Heart left ventricle (tissue), 16 donors: ENCODE measurements at places on chromosomes 11 and 22. TPM values are rescaled to one million over a fixed set of nuclear protein-coding genes. Genes with fewer than 3 reads are reported as not detected.

DNA sequence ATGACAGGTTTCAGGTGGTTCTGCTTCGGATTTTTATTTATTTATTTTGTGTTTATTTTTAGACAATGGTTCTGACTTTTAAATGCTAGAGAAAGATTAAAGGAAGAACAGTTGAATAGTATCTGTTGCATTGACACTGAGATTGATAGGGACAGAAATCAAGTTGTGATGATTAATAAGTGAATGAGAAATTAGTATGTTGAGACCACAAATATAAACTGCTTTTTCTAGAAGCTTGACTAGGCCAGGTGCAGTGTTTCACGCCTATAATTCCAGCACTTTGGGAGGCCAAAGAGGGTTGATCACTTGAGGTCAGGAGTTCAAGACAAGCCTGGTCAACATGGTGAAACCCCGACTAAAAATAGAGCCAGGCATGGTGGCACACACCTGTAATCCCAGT lies 65.1 kb upstream of the TNRC6B start:
- no peak overlapping the region for H3K4me3 ChIP-seq
- peaks cover 56% of the 10 kb centered on the region for H3K4me1 ChIP-seq
- no peak for DNase-seq
- H3K36me3 ChIP-seq: no peaks in the 10 kb centered on the region
- no peaks in the 10 kb centered on the region for H3K27me3 ChIP-seq

- H3K27me3 ChIP-seq: peaks cover 12% of the 10 kb centered on the region
- no peaks in the 10 kb centered on the region for H3K36me3 ChIP-seq
- H3K4me3 ChIP-seq: no peak within 1 kb of the TSS
- H3K4me1 ChIP-seq: peaks cover 3% of the 10 kb centered on the region
Observed at GRCh38 chr11:113387605-113388211, at the start of gene ANKK1. TSS of gene ANKK1 (plus strand) at chr11:113387779. CDS start at chr11:113387885, 106 bp downstream.

DNA sequence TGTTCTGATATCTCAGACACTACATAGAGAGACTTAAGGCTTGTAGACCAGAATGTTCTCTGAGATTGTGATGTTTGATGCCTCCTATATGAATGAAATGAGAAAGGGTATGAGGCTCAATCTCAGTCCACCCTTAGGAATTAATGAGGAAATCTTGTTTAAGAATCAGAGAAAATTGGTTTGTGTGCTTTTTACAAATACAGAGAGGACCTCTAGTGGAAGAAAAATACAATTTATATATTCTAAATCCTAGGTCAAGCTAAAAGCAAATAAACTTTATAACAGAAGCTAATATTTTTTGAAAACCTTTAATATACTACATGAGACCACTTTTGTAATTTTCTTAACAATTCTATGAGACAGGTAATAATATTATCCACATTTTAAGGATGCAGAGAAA lies 5.0 kb upstream of the OR52H1 start:
- no peak overlapping the region for H3K4me3 ChIP-seq
- H3K36me3 ChIP-seq: no peaks in the 10 kb centered on the region
- H3K27me3 ChIP-seq: no peaks in the 10 kb centered on the region
- H3K4me1 ChIP-seq: no peaks in the 10 kb centered on the region

- no peak overlapping the region for H3K27ac ChIP-seq
- H3K4me1 ChIP-seq: peaks cover 3% of the 10 kb centered on the region
- no peaks in the 10 kb centered on the region for H3K36me3 ChIP-seq
- H3K4me3 ChIP-seq: no peak overlapping the region
- no peaks in the 10 kb centered on the region for H3K27me3 ChIP-seq
- DNase-seq: no peak
Observed at GRCh38 chr11:96137373-96137772, 205.6 kb downstream of the MAML2 start.

The FXYD6 gene
- total RNA-seq: 39.5 TPM

The PGM2L1 gene
- 3.1 TPM for total RNA-seq
